ENCODE measurements at places on chromosomes 4 and X.
A peak's percentile ranks its signal among the peaks of the same experiment; 100 is the strongest.

- no peak for DNase-seq
Observed at GRCh38 chrX:150051096-150051495, 112.8 kb upstream of the EOLA2 start.

GRCh38 chrX:154436374-154436982, 476 bp upstream of the GDI1 start:
- peak; percentile 53 for DNase-seq

GRCh38 chr4:183396227-183396637, 48.2 kb upstream of the CDKN2AIP start:
- peak; percentile 11 for DNase-seq

DNA sequence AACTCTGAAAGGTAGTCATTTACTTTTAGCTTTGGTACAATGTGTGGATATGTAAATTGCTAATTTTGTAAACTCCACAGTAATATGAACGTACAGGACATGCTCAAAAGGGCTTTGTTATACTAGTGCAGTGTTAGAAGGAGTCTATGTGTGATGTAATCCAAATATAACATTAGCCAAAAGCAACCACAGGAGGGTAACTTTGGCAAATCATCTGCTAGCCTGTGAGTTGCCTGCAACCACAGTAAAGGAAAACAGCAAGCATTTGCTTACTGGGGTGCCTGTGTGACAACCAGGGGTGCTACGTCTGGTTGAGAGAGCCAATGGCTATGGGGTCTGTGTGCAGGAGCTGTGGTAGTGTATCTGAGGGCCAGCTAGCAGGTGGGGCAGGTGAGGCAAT, 245.8 kb downstream of the ADAMTS3 start:
- DNase-seq = no peak

- DNase-seq = no peak
Observed at GRCh38 chrX:131441033-131441432, 102.8 kb upstream of the OR13H1 start.

- DNase-seq = no peak
Observed at GRCh38 chrX:17030580-17031270, 84.3 kb downstream of the REPS2 start.

GRCh38 chr4:144656850-144657249, 10.9 kb downstream of the HHIP start:
- DNase-seq = no peak

DNA sequence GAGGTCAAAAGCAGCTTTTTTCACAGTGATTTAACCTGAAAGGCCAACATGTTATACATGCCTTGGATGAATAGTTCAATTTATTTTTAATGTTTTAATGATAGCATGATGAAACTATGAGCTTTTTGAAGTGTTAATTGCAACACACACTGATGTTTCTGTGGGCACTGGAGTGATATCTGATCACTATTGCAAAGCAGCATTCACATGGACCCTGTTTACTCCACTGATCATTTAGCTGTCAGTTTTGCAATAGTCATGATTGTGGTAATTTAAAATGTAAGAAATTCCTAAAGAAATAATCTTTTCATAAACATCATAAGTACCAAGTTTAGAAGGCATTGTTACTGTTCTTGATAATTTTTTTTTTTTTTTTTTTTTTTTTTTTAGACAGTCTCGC, 74.1 kb downstream of the ARSJ start:
- no peak for DNase-seq

DNA sequence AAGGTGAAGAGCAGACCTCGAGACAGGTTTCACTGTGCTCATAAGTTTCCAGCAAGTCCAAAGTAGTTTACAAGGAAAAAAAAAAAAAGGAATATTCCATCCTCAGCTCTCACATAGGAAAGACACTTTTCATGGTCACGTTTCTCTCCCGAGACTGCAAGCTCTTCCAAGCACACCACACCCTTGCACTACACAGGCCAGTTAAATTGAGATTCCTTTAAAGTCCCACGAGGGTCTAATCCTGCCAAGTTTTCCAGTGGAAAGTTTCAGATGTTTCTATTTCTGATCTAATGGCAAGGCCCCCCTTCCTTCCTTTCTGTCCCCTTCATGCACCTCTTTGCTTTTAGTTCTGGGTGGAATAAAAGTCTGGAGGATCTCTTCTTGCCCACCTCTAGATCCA, 67.9 kb upstream of the PCDH19 start:
- no peak for DNase-seq

DNA sequence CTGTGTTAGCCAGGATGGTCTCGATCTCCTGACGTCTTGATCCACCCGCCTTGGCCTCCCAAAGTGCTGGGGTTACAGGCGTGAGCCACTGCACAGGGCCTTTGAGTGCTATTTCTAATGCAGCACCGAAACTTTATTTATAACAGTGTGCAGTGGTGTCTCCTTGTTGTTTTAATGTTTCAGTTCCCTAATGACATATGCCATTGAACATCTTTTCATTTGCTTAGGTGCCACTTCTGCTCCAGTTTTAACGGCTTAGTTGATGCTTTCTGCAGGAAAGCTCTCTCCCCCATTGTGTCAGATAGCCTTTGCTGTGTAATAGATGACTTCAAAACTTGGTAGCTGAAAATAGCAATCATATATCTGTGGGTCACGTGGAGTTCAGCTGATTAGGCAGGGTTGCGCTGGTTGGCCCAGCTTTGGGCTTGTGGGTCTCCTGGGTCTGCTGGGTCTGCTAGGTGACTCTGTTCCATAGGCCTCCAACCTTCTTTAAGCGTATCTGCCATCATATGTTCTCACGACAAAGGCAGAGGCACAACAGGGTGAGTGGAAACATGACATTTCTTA, 76.4 kb upstream of the SHISA3 start:
- DNase-seq = no peak

DNA sequence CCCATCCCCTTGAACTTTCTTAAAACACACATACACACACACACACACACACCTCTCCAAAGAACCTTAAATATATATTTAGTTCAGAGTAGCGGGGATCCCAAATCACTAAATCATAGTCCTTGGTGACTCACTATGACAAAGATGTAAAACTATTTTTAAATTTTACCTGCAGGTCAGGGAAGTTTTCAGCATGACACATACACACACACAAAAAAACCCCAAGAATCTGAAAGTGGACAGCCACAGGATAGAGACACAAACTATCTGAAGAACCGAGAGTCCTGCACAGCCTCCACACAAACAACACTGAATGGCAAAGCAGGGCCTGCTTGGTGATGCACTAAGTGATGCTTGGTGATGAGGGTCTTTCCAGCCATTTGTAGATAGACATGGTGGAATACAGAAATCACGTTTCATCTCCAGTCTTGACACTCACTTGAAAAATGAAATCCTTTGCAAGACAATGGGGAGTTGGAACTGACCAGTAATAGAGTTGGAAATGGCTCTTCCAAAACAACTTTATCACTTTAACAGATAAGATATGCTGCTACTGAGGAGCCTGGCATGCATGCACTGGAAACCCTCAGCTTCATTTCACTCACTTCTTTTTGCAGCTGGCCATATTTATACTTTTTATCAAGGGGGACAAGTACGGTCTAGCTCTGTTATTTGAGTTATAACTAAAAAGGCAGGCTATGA, 307.3 kb downstream of the RAPGEF2 start:
- no peak for DNase-seq

- DNase-seq = no peak
Observed at GRCh38 chr4:140675599-140676231, 80.5 kb downstream of the TBC1D9 start.

- no peak for DNase-seq
Observed at GRCh38 chrX:140799216-140799615, 89.7 kb downstream of the LINC00632 start.

- no peak for DNase-seq
Observed at GRCh38 chr4:19117022-19117421, 1095.5 kb upstream of the LCORL start.

GRCh38 chr4:39802005-39802404, 104.1 kb downstream of the UBE2K start:
- DNase-seq = no peak

DNA sequence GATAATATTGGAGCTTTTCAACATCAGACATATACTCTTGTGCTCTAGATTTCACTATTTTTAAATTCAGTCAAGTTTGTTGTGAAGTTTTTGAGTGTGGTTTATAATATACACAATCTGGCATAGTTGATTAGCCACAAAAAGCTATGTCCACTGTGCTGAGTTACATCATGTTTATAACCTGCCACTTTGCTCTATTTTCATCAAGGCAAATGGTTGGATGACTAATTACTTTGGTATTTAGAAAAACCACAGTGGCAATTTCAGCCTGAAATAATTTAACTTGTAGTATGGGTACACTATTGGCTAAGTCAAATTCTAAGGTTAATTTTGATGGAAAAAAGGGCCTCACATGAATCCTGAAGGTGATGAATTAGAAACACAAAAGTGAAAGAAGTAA, 262.6 kb downstream of the C4orf33 start:
- DNase-seq = no peak

- peak; percentile 43 for DNase-seq
Observed at GRCh38 chr4:55386073-55386472, 9.7 kb upstream of the TMEM165 start.

- DNase-seq = no peak
Observed at GRCh38 chr4:89121387-89122068, 10.2 kb downstream of the TIGD2 start.

DNA sequence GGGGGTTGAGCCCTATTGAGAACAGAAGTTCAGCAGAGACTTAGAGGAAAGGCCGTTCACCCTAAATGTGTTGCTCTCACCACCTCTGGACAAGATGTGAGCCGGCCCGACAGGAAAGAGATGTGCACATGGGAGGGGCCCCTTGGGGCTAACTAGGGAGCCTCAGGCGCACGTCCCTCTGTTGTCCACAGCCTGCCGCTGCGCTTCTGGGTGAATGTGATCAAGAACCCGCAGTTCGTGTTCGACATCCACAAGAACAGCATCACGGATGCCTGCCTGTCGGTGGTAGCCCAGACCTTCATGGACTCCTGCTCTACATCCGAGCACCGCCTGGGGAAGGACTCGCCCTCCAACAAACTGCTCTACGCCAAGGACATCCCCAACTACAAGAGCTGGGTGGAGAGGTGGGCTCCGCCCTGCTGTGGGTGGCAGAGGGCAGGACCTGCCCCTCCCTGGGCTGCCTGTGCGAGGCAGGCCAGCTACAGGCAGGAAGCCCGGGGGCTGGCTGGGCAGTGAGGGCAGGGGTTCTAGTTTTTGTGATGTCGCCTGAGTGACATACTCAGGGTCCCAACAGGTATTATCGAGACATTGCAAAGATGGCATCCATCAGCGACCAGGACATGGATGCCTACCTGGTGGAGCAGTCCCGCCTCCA, 8.0 kb downstream of the LAGE3 start:
- DNase-seq = no peak

- no peak for DNase-seq
Observed at GRCh38 chr4:127988638-127989037, 23.4 kb downstream of the ABHD18 start.

GRCh38 chr4:114036426-114036825, 57.0 kb upstream of the ARSJ start:
- peak; percentile 48 for DNase-seq

DNA sequence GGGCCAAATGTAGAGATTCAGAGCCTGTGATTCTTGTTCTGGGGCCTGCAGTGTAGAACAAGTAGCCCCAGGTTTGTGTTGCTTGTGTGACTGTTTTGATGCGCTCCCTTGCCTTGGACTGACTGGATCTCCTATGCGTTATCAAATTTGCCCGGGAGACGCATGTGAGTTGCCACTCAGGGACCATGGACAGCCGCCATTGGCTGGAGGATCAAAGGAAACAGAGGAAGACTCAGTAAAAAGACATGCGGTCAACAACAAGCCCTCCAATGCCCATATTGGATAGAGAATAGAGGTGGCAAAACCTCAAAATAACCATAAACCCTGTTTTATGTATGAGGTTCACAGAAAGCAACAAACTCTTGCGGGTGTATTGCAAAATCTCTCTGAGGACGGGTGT, 327.5 kb upstream of the IGFBP7 start:
- no peak for DNase-seq

- no peak for DNase-seq
Observed at GRCh38 chrX:51837921-51838320, 55.5 kb upstream of the MAGED1 start.

Measured in activated CD4-positive, alpha-beta T cell treated with anti-CD3 and anti-CD28 coated beads, Interleukin-2, Interleukin-6, amounts not matched to agents 100 ng/mL and 50 ng/mL, durations not matched to agents 16 hours and 8 hours (primary cell).